Stimulated activated CD8-positive, alpha-beta memory T cell treated with anti-CD3 and anti-CD28 coated beads, Interleukin-7, amount 100 ng/mL, for 24 hours (primary cell): ENCODE measurements at places on chromosomes 13 and 19.

- no peak for DNase-seq
Observed at GRCh38 chr19:2848616-2849015, 7.3 kb downstream of the ZNF555 start.

DNA sequence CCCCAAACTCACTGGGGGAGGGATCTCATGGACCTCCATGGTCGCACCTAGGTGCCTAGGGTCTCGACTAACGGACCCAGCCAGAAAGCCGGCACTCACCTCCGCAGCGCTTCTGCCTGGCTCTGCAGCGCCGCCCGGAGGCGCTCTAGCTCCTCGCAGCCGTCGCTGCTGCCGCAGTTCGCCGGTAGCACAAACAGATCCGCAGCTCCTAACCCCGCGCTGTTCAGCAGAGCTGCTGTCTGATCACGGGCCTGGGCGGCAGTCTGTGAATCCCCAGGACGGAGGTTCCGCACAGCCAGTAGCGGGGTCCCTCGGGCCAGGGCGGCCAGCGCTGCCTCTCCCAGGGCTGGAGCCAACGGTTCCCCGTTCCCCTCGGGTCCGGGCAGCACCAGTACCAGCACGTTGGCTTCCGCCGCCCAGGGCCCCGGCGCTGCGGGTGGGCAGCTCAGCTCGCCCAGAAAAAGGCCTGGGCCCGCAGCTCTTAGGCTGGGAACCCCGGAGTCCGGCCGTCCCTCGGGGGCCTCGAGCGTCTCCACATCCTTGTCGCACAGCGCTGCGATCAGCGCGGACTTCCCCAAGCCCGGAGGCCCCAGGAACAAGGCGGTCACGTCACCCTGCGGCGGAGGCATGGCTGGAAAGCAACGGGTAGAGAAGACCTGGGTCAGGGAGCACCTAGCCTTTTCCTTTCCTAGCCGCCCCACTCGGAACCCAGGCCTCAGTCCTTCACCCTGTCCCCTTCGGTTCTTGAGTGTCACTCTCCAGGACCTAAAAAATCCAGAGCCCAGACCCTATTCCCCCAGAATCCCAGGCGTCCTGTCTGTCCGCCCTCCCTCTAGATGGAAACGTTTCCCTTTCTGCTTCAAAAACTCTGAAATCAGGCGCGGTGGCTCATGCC lies 977 bp downstream of the IRGQ start:
- DNase-seq, result peak; percentile 29

- no peak for DNase-seq
Observed at GRCh38 chr19:46392837-46393236, 20.5 kb downstream of the CCDC8 start.

GRCh38 chr19:29908963-29909944 lies 32.8 kb upstream of the URI1 start:
- no peak for DNase-seq

- no peak for DNase-seq
Observed at GRCh38 chr19:11066326-11066725, 22.9 kb upstream of the LDLR start.

DNA sequence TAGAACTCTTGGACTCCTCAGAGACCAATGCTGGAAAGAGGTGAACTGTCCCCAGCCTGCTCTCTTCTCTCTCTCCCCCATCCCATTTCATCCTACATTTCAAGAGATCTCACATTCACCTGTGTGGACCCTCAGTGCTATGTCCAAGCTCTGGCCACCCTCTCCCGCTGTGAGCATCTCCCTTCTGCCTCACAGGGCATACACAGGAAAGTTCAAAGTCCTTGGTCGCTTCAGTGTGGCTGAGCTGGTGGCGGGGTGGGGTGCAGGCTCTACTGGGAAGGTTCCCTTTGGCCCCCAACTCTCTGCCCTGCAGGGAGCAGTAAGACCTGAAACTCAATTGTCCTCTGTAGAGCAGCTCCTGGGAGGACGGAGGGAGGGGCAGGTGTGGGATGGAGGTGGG lies 27.0 kb downstream of the SPTBN4 start:
- no peak for DNase-seq

DNA sequence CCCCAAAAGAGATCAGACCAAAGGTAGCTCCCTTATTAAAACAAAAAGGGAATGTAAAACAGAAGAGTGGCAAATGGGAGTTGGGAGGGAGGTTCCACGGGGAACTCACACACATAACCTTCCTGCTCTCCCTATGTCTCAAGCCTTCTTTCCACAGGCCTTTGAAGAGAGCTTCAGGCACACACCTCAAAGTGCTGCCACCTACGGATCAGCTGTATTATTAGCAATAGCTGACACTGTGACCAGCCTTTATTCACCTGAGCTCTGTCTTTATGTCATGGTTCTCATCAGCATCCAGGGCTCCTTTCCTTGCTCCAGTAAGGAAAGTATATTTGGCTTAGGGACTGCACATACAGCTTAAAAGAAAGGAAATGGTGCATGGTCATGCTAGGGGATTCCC lies 11.3 kb downstream of the ZNF571 start:
- DNase-seq, result no peak

- no peak for DNase-seq
Observed at GRCh38 chr19:17706750-17707181, 12.5 kb upstream of the MAP1S start.

GRCh38 chr19:33293255-33294057 lies 8.9 kb downstream of the CEBPA start:
- no peak for DNase-seq

DNA sequence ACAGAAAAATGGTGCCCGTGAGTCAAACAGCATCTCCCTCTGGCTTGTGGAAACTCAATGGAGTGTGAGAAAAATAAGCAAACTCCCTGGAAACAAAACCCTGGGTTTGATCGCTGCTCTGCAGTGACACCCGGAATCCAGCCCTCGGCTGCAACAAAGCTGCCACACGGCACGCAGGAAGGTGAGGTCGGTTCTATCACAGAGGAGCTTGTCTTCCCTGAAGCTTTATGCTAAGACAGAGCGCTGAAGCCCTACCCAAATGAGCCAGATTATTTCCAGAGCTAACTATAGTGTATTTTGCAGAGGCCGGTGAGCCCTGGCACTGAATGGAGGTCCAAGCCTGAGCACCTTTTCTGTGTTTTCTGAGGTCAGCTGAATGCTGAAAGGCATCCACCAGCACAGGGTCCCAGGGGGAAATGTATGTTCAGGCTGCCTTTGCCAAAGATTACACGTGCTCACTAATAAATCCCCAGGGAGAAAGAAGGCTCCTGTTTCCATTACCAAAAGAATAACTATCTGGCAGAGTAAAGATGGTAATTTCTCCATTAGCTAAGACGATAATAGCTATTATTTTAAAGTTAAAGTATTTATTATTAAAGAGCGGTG lies 77.8 kb downstream of the TSHZ3 start:
- DNase-seq, result no peak

DNA sequence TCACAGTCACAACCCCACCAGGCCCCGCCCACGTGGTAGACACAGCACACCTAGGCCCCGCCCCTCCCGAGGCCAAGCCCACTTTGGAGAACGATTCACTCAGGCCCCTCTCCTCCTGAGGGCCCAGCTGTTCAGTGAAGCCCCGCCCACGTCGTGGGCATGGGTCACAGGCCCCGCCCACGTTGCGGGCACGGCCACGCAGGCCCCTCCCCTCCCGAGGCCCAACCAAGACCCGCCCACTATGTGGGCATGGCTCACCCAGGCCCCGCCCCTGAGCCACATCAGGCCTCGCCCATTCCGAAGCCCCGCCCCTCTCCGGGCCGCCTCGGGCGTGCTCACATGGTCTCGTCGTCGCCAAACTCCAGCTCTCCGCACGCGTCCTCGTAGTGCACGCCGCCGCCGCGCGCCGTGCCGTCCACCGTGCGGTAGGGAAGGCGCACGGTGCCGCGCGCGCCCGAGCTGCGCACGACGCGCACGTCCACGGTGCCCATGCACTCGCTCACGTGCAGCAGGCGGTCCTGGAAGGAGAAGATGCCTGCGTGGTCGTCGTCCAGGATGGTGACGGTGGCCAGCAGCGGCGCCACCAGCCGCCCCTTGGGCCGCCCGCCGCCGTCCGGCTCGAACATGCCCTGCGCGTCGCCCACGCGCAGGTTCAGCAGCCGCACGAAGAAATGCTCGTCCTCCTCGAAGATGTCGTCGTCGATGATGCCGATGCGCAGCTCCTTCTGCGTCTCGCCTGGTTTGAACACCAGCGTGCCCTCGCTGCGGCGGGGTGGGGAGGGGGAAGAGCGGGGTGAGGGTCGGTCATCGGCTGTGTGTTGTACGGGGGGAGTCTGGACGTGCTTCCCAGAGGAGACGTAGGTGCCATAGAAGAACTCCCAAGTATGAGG lies 24.0 kb downstream of the SLC8A2 start:
- DNase-seq, result peak; percentile 29

DNA sequence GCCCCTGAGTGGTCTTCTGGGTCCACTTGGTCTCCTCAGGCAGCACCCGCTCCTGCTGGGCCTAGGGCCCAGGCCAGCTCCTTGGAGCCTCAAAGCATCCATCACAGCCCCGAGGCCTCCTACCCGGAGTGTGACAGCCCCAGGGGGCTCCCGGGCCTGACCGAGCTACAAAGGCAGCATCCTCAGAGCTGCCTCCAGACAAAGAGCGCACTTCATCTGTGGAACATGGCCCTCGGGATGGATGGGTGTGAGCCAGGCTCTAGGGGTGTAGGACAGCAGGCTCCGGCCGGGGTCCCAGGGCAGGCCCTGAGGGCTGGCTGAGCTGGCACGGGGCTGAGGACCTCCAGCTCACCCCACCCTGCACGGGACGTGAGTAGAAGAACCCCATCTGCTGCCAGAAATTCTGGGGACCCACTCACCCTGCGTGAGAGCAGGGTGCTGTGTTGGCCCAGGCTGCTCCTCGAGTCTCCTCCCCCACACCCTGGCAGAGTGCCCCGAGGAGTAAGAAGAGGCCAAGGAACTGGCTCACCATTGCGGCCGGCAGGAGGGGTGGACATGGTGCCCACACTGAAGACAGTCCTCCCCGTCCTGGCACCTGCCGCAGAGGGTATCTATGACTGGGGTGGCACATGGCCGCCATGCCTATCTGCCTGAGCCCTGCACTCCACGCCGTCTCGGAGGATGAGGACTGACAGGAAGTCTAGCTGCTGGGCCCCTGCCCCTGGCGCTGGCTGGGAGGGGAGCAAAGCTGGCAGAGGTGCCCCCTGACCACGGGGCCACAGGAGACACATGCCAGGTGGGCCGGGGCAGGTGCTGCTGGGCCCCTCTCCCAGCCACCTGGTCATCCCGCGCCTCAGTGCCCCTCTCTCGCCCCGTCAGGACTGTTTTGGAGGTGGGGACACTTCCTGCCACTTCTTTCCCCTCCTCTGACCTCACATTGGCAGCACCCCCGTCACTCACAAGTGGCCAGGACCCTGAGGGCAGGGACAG lies 22.3 kb downstream of the CEBPG start:
- no peak for DNase-seq

GRCh38 chr19:52638601-52639000 lies 446 bp upstream of the ZNF83 start:
- no peak for DNase-seq

GRCh38 chr13:110237875-110238817 lies 68.8 kb downstream of the COL4A1 start:
- no peak for DNase-seq

DNA sequence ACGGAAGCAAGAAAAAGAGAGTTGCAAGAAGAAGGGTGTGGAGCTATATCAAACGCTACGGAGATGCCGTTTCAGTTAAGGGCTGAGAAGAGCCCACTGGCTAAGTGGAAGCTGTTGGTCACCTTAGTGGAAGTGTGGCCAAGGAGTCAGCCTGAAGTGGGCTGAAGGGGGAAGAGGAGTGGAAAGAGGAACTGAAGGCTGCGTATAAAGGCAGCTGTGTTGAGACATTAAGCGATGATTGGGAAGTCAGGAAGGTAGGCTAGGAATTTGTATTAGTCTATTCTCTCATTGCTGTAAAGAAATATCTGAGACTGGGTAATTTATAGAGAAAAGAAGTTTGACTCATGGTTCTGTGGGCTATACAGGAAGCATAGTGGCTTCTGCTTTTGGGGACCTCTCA lies 14.1 kb upstream of the FRY start:
- DNase-seq, result no peak

DNA sequence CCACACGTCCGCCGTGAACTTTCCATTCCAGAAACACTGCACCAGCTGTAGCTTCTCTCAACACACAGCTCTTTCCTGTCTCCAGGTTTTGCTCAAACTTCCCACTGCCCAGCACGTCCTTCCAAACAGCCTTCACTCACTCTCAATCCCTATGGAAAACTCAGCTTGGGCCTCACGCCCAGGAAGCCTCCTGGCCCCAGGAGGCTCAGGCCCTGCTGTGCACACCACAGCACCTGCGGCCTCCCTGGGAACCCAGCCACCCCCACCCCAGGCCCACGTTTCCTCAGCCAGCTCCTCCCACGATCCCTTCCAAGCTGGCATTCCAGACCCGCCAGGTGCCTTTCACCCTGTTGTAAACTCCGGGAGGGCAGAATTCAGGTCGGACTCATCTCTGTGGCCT lies 35.2 kb downstream of the C13orf46 start:
- DNase-seq, result no peak

GRCh38 chr13:108437496-108437895 lies 168.0 kb downstream of the TNFSF13B start:
- no peak for DNase-seq

DNA sequence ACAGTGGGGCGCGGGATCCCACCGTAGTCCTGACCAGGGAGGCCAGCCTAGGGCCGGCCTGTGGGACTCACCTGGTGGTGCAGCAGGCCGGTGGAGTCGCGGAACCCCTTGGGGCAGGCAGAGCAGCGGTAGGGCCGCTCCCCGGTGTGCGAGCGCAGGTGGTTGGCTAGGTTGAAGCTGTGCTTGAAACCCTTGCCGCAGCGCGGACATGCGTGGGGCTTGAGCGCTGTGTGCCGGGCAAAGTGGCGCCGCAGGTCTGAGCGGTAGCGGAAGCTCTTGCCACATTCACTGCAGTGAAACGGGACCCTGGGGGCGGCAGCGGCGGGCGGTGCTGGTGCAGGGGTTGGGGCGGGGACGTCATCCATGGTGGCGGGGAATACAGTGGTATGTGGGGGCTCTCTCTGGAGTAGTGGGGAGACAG lies 1.8 kb downstream of the FIZ1 start:
- no peak for DNase-seq

- no peak for DNase-seq
Observed at GRCh38 chr13:100090861-100091260, 2.0 kb downstream of the PCCA start.

DNA sequence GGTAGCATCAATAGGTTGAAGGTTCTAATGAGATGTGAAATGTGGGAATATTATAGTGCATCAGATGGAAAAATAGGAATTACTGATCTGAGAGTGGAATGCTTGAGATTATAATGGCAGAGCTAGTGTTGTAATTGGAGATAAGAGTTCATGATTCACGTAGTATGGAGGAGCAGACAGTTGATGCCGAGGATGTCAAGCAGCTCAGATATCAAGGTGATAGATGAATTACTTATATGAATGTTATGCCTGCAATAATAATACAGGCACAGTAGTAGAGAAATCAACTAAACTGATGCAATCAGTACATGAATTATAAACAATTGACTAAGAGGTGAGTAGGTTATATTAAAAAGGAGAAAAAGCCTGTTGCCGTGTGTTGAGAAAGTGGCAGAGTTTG lies 793.2 kb upstream of the GPC6 start:
- no peak for DNase-seq
